ENCODE measurements at places on chromosomes 12 and 14. TPM values are rescaled to one million over a fixed set of nuclear protein-coding genes. Genes with fewer than 3 reads are reported as not detected.

Gene NUDT4
- 41.0 TPM for total RNA-seq

Gene RGS6
- total RNA-seq: 1.4 TPM

Gene CDKN1B
- total RNA-seq: 117 TPM

Gene PPM1A
- 48.9 TPM for total RNA-seq

Gene LHX5
- total RNA-seq: not detected

- no peak overlapping the region for H3K4me3 ChIP-seq
- peaks cover 14% of the 10 kb centered on the region for H3K4me1 ChIP-seq
- H3K36me3 ChIP-seq: no peaks in the 10 kb centered on the region
- peaks cover 5% of the 10 kb centered on the region for H3K27me3 ChIP-seq
Observed at GRCh38 chr12:104180374-104180773, 35.2 kb upstream of the TXNRD1 start.

DNA sequence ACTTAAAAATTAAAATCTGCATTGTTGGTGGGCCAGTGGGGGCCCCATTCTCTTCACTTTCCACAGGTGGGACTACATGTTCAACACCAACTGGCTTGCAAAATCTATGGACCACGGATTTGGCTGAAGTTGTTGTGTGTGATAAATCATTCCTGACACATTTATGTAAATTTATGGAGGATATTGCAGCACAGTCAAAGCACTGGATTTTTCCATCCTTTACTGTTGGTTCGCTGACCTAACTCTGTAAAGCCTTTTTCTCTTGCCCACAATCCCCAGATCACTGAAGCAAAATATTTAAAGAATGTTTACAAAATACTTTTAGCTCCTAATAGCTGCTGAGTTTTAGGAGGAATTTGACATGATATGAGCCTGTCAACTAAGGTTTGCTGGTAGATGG is 219.7 kb upstream of the PRICKLE1 start:
- H3K27me3 ChIP-seq: no peaks in the 10 kb centered on the region
- no peaks in the 10 kb centered on the region for H3K36me3 ChIP-seq
- no peaks in the 10 kb centered on the region for H3K4me1 ChIP-seq
- H3K4me3 ChIP-seq: no peak overlapping the region
- no peak for DNase-seq
- H3K27ac ChIP-seq: no peak overlapping the region

GRCh38 chr12:110312581-110313360 is 31.7 kb downstream of the ATP2A2 start:
- peak overlapping the region; percentile 74 for H3K27ac ChIP-seq
- H3K27me3 ChIP-seq: no peaks in the 10 kb centered on the region
- H3K4me1 ChIP-seq: peaks cover 52% of the 10 kb centered on the region

DNA sequence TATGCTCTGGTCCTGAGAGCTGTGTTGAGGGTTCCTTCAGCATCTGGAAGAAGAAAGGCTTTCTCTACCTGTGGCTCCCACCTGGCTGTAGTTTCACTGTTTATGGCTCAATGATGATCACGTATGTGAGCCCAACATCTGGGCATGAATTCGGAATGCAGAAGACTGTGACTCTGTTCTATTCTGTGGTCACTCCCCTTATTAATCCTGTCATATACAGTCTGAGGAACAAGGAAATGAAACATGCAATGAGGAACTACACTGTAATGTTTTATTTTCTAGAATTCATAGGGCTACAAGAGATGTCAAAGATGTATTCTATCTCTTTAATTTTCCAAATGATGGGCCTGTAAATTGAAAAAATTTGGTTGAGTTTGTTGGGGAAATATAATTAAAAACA is 10.8 kb upstream of the OR11G2 start:
- H3K27me3 ChIP-seq: peaks cover 4% of the 10 kb centered on the region
- DNase-seq: no peak
- no peak overlapping the region for H3K4me3 ChIP-seq
- no peak overlapping the region for H3K27ac ChIP-seq
- H3K4me1 ChIP-seq: no peaks in the 10 kb centered on the region

DNA sequence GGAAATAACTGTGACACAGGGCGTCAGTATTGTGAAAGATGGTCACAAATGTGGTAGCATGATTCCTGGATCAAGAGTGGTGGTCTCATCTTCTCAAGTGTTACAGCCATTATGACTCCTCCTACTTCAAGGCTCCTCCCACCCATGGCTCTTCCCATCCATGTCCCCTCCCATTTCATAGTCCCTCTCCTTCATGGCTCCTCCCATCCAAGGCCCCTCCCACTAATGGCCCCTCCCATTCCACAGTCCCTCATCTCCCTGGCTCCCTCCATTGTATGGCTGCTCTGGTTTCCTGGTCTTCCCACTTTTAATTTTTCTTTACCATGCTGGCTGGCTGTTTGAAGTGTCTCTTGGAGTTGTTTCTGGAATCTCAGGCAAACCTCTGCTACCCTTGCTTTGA is 1375.2 kb upstream of the TMEM132C start:
- no peaks in the 10 kb centered on the region for H3K36me3 ChIP-seq
- no peaks in the 10 kb centered on the region for H3K4me1 ChIP-seq
- no peak overlapping the region for H3K27ac ChIP-seq
- no peaks in the 10 kb centered on the region for H3K27me3 ChIP-seq
- DNase-seq: no peak

DNA sequence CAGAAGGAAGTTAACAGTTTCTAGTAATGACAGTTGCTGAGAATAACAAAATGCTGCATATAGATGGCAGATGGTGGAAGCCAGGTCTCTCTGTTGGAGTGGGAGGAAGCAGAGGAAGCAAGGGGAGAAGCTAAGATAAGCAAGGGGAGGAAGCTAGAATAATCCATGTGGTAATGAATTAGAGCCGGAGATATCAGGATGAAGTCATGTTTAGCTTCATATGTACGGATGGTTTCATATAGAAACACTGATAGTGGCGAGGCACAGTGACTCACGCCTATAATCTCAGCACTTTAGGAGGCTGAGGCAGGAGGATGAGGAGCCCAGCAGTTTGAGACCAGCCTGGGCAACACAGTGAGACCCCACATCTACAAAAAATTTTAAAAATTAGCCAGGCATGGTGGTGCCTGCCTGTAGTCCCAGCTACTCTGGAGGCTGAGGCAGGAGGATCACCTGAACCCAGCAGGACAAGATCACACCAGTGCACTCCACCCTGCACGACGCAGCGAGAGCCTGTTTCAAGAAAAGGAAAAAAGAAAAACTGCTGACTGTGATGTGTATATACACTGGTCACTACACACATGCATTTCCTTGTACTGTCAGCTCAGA is 49.2 kb downstream of the ANAPC7 start:
- no peak for DNase-seq
- H3K36me3 ChIP-seq: peaks cover 11% of the 10 kb centered on the region
- H3K27ac ChIP-seq: no peak overlapping the region
- H3K4me3 ChIP-seq: no peak overlapping the region

DNA sequence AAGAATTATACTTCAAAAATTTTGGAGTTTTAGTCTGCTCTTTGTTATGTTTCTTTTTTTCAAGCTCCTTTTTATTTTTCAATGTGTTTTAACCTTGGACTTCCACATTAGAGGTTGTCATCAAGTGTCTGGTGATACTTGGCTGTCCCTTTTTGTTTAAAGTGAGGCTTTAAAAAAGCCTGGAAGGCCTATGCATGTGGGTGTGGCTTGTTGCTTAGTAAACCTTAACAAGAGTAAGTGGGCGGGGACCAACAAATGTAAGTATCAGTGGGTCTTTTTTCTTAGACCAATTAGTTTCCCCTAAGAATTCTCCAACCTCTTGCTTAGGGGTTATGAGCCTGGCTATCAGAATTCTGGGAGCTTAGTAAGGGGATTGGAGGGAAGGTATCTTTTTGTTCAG is 26.4 kb downstream of the HCFC2 start:
- no peak for DNase-seq
- no peaks in the 10 kb centered on the region for H3K27me3 ChIP-seq
- no peak overlapping the region for H3K4me3 ChIP-seq
- peaks cover 38% of the 10 kb centered on the region for H3K36me3 ChIP-seq
- no peak overlapping the region for H3K27ac ChIP-seq
- H3K4me1 ChIP-seq: peaks cover 1% of the 10 kb centered on the region

GRCh38 chr12:30796313-30796780 is 41.6 kb upstream of the CAPRIN2 start:
- H3K27me3 ChIP-seq: peaks cover 45% of the 10 kb centered on the region
- peak overlapping the region; percentile 63 for H3K4me3 ChIP-seq

DNA sequence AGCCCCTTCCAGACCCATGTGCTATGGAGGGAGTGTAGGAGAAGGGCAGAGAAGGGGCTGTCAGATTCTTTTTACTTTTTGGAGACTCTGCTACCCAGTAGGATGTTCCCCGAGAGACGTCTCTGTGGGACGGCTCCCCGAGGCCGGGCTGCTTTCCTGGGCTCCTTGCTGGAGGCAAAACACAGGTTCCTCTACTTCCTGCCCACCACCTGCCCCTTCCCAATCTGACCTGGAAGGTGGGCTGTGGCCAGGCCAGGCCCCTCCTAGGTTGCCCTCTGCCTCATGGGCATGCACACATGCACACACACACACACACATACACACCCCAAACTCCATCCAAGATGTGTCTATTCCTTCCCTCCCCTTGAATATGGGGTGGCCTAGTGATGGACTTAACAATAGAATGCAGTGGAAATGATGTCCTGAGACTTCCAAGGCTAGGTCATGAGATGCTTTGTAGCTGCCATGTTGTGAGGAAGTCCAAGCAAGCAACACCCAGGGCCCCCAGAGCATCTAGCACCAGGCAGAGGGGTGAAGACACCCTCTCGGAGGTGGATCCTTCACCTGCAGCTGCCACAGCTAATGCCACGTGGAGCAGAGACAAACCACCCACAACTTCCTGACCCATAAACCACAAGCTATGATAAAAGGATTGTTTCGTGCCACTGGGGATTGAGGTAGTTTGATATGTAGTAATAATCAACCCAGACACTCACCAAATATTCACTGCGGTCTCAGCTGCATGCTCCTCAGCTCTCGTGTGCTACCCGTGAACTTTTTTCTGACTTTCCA is 1.6 kb upstream of the ASB2 start:
- H3K4me3 ChIP-seq: peak overlapping the region; percentile 42
- DNase-seq: peak; percentile 90
- peak overlapping the region; percentile 95 for H3K27ac ChIP-seq
- H3K27me3 ChIP-seq: no peaks in the 10 kb centered on the region
- H3K4me1 ChIP-seq: peaks cover 76% of the 10 kb centered on the region

DNA sequence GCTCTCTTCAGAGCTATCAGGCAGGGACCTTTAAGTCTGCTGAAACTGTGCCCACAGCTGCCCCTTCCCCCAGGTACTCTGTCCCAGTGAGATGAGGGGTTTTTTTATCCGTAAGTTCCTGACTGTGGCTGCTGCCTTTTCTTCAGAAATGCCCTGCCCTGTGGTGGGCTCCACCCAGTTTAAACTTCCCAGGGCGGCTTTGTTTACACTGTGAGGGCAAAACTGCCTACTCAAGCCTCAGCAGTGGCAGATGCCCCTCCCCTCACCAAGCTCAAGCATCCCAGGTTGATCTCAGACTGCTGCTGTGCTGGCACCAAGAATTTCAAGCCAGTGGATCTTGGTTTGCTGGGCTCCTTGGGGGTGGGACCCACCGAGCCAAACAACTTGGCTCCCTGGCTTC is 46.9 kb upstream of the SLC16A7 start:
- H3K27ac ChIP-seq: peak overlapping the region; percentile 57
- H3K4me3 ChIP-seq: no peak overlapping the region
- H3K4me1 ChIP-seq: peaks cover 22% of the 10 kb centered on the region
- H3K36me3 ChIP-seq: no peaks in the 10 kb centered on the region
- H3K27me3 ChIP-seq: no peaks in the 10 kb centered on the region
- DNase-seq: peak; percentile 27

DNA sequence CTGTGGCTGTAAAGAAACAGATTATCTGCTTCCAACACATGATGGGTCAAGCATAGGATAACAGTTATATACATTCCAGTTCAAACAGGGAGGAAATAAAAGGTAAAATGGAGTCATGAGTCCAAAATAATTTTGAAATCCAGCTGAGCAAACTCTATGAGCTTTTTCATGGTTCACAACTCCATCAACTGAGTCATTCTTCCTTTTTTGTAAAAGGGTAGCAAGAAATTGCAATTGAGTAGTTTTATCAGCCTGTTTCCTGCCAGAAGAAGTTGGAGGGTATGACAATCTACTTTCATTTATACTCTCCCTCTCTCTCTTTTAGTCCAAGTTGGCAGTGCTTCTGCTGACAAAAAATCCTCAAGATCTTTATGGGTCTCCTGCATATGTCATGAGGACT is 95.6 kb downstream of the CPNE8 start:
- H3K4me1 ChIP-seq: no peaks in the 10 kb centered on the region
- H3K36me3 ChIP-seq: peaks cover 2% of the 10 kb centered on the region
- H3K4me3 ChIP-seq: no peak overlapping the region
- H3K27me3 ChIP-seq: no peaks in the 10 kb centered on the region

- peak overlapping the region; percentile 82 for H3K27ac ChIP-seq
- no peaks in the 10 kb centered on the region for H3K27me3 ChIP-seq
- H3K4me1 ChIP-seq: peaks cover 5% of the 10 kb centered on the region
- no peaks in the 10 kb centered on the region for H3K36me3 ChIP-seq
Observed at GRCh38 chr14:39641224-39641623, 209.0 kb upstream of the FBXO33 start.

GRCh38 chr14:44712024-44712815 is 205.1 kb upstream of the FSCB start:
- no peak for DNase-seq
- H3K4me1 ChIP-seq: no peaks in the 10 kb centered on the region
- H3K36me3 ChIP-seq: no peaks in the 10 kb centered on the region
- H3K27ac ChIP-seq: no peak overlapping the region

DNA sequence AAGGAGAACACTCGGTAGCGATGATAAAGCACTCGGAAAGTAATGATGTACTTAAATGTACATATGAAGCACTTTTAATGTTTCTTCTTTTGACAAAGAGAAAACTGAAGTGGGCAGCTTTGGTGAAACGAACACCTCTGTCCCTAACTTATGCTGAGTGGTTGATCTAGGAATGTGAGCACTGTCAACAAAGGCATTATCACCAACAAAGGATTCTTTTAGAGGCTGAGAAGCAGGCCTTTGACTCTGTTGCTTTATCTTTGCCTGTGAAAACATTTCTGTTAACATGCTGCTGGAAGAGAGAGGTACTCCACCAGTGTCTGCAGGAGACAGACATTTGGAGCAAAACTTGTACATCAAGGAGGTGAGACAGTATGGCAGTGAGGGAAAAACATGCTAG is 103.2 kb upstream of the VRK1 start:
- H3K36me3 ChIP-seq: no peaks in the 10 kb centered on the region
- H3K27me3 ChIP-seq: peaks cover 4% of the 10 kb centered on the region
- no peak overlapping the region for H3K27ac ChIP-seq
- no peak for DNase-seq

DNA sequence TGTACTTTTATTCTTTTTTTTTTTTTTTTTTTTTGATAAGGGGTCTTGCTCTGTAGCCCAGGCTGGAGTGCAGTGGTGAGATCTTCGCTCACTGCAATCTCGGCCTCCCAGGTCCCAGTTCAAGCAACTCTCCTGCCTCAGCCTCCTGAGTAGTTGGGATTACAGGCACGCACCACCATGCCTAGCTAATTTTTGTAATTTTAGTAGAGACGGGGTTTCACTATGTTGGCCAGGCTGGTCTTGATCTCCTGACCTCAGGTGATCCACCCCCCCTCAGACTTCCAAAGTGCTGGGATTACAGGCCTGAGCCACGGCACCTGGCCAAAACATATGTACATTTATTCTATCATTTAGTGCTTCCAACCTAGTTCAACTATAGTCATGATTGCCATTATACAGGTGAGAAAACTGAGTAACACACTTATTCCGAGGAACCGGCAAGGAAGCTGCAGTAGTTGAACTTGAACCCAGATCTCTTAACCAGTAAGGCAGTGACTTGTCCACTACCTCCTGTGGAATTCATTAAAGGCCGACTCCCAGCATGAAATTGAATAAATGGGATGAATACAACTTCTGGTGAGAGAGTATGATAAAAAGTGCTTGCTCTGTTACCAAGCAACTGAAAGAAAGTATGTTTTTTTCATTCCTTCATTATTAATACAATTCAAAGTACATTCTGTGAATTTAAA is 755 bp upstream of the ATF7IP start:
- H3K4me1 ChIP-seq: peaks cover 21% of the 10 kb centered on the region
- no peaks in the 10 kb centered on the region for H3K27me3 ChIP-seq
- H3K36me3 ChIP-seq: peaks cover 22% of the 10 kb centered on the region
- peak overlapping the region; percentile 99 for H3K27ac ChIP-seq
- no peak for DNase-seq
- H3K4me3 ChIP-seq: peak overlapping the region; percentile 90

Measured in activated CD4-positive, alpha-beta T cell treated with anti-CD3 and anti-CD28 coated beads, Interleukin-2, amount 10 ng/mL, durations not matched to agents 7 days and 5 days (primary cell).